Osteoblast (primary cell): ENCODE measurements at places on chromosomes 12 and 14. TPM values are rescaled to one million over a fixed set of nuclear protein-coding genes. Genes with fewer than 3 reads are reported as not detected.
A peak's percentile ranks its signal among the peaks of the same experiment; 100 is the strongest.

TMEM260 gene
- 15.6 and 16.5 TPM in 2 replicates for total RNA-seq

OTUB2 gene
- total RNA-seq = 1.2 and 1.4 TPM in 2 replicates

SERPINA12 gene
- total RNA-seq = not detected in 2 replicates

MTHFD1 gene
- total RNA-seq = 28.2 and 33.6 TPM in 2 replicates

IL31 gene
- total RNA-seq = not detected in 2 replicates

MYF6 gene
- total RNA-seq = not detected in 2 replicates

TRHDE gene
- under 0.01 and 0.59 TPM in 2 replicates for total RNA-seq

FGF23 gene
- not detected in 2 replicates for total RNA-seq

GRCh38 chr12:14984036-14984435 is 11.2 kb downstream of the PDE6H start:
- H3K4me3 ChIP-seq = no peak overlapping the region
- H3K27ac ChIP-seq = no peak overlapping the region
- H3K36me3 ChIP-seq = no peaks in the 10 kb centered on the region
- H3K27me3 ChIP-seq = no peaks in the 10 kb centered on the region
- DNase-seq = no peak
- no peaks in the 10 kb centered on the region for H3K4me1 ChIP-seq

DNA sequence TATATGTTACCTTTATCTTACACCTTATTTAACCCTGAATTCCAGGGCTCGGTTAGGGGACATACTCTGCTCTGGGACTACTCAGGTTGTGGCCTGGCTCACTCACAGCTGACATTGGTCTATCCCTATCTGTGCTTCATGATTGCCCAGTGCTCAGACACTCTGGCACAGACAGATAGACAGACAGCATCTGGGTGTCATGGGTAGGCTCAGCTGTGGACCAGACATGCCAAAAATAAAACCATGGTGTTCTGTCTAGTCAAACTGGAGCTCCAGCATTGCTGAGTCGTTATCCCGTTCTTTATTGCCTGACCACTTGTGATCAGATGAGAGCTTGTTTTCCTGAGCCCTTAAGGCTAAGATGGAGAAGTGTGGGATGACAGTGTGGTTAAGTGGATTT is 29.0 kb downstream of the FBXW8 start:
- H3K4me3 ChIP-seq = no peak overlapping the region
- no peak for DNase-seq
- H3K27ac ChIP-seq = no peak overlapping the region
- H3K4me1 ChIP-seq = no peaks in the 10 kb centered on the region

GRCh38 chr12:51827925-51828818 is 20.3 kb downstream of the FIGNL2 start:
- H3K27ac ChIP-seq = no peak overlapping the region
- no peaks in the 10 kb centered on the region for H3K36me3 ChIP-seq
- no peak overlapping the region for H3K4me3 ChIP-seq
- DNase-seq = peak; percentile 83
- H3K27me3 ChIP-seq = peaks cover 23% of the 10 kb centered on the region
- H3K4me1 ChIP-seq = peaks cover 7% of the 10 kb centered on the region

GRCh38 chr14:29627137-29627536 is 300.5 kb downstream of the PRKD1 start:
- no peak overlapping the region for H3K27ac ChIP-seq
- no peaks in the 10 kb centered on the region for H3K36me3 ChIP-seq
- no peaks in the 10 kb centered on the region for H3K27me3 ChIP-seq
- no peak overlapping the region for H3K4me3 ChIP-seq

DNA sequence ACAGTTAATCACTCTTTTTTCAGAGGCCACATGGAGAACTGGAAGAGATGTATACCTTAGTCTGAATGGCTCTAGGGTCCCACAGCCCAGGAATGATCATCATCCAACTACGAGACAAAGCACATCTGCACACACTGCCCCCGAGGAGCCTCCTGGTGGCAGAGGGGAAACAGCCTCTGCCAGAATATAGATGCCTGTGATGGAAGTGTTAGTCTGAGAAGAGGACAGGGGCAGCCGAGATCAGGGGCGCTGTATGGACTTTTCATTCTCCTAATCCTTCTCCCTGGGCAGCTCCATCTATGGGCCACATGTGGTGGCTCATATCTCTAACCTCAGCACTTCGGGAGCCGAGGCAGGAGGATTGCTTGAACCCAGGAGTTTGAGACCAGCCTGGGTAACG is 82.8 kb upstream of the CAPRIN2 start:
- H3K27ac ChIP-seq = no peak overlapping the region
- H3K36me3 ChIP-seq = no peaks in the 10 kb centered on the region
- no peaks in the 10 kb centered on the region for H3K4me1 ChIP-seq
- H3K27me3 ChIP-seq = peaks cover 28% of the 10 kb centered on the region
- H3K4me3 ChIP-seq = no peak overlapping the region

- no peaks in the 10 kb centered on the region for H3K27me3 ChIP-seq
- no peaks in the 10 kb centered on the region for H3K36me3 ChIP-seq
- H3K4me3 ChIP-seq = no peak overlapping the region
- H3K27ac ChIP-seq = no peak overlapping the region
These were observed 10.8 kb downstream of the ALDH2 start for GRCh38 chr12:111777345-111778045.

DNA sequence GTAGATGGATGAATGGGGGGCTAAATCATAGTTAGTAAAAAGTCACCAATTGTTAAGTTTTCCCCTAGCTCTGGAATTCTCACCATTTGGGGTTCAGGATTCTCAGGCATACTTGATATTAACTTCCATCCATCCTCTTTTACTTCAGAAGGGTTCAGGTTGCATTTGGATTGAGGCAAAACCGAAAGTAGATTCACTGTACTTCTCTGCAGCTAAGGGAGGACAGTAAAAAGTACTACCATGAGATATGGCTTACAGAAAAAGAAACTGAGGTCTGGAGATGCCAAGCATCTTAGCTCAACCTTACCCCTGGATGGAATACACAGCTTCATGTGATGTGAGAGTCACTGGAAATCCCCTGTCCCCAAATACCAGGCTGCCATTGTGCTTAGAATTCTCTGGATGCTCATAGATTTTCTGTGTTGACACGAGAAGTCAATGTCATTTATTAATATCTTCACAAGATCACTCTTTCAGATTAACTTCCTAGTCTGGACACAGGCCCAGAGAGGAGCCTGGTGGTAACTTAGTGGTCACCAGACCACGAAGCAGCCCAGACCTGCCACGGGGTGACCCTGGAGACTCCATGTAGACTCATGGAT is 87.1 kb downstream of the SSPN start:
- no peaks in the 10 kb centered on the region for H3K27me3 ChIP-seq
- no peak overlapping the region for H3K27ac ChIP-seq
- no peak for DNase-seq
- H3K4me1 ChIP-seq = peaks cover 25% of the 10 kb centered on the region
- no peak overlapping the region for H3K4me3 ChIP-seq

GRCh38 chr14:81710232-81710845 is 176.7 kb upstream of the SEL1L start:
- no peak for DNase-seq
- no peaks in the 10 kb centered on the region for H3K27me3 ChIP-seq
- H3K36me3 ChIP-seq = no peaks in the 10 kb centered on the region
- H3K27ac ChIP-seq = no peak overlapping the region

- no peaks in the 10 kb centered on the region for H3K27me3 ChIP-seq
- H3K36me3 ChIP-seq = no peaks in the 10 kb centered on the region
- H3K27ac ChIP-seq = no peak overlapping the region
- DNase-seq = no peak
- no peaks in the 10 kb centered on the region for H3K4me1 ChIP-seq
These were observed 7.3 kb upstream of the FGF23 start for GRCh38 chr12:4386801-4387200.

DNA sequence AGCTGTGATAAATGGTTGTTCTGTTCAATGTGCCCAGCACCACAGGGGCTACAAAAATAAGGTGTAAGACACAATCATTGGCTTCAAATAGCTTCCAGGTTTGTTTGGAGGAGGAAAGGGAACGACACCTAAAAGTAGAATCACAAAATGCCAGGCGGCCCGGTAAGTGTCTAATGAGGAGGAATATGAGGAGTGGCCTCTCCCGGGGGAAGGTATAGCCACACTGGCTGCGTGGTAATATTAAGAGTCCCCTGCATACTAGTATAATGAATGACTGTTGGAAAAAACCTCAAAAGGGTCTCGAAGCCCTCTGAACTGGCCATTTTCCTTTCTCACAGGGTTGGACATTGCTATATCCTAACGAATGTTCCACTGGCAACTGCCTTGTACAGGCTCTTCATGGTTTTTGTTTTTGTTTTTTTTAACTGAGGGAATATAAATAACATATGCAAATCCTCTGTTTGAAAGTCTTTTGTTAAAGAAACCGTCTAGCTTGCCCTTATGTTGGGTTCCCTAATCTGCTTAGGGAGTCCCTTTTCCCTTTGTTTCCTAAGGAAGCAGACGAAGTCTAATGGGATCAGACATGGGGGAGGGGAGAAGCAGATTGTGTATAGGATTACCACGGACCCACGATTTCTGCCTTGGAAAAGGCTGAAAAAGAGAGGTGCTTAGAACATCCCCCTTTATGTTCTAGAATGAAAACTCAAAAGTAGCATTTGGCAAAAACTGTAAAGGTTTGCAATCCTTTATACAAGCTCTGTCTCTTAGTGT is 4.2 kb downstream of the CCDC60 start:
- H3K4me1 ChIP-seq = no peaks in the 10 kb centered on the region
- no peak for DNase-seq
- H3K27ac ChIP-seq = no peak overlapping the region

GRCh38 chr12:4486980-4487379 is 41.4 kb upstream of the FGF6 start:
- peaks cover 22% of the 10 kb centered on the region for H3K36me3 ChIP-seq
- no peak overlapping the region for H3K27ac ChIP-seq
- no peak overlapping the region for H3K4me3 ChIP-seq
- DNase-seq = no peak
- H3K27me3 ChIP-seq = no peaks in the 10 kb centered on the region

- no peaks in the 10 kb centered on the region for H3K4me1 ChIP-seq
- no peak overlapping the region for H3K4me3 ChIP-seq
- no peaks in the 10 kb centered on the region for H3K36me3 ChIP-seq
- H3K27me3 ChIP-seq = no peaks in the 10 kb centered on the region
- no peak overlapping the region for H3K27ac ChIP-seq
These were observed 136.9 kb downstream of the FUT8 start for GRCh38 chr14:65549429-65549828.

DNA sequence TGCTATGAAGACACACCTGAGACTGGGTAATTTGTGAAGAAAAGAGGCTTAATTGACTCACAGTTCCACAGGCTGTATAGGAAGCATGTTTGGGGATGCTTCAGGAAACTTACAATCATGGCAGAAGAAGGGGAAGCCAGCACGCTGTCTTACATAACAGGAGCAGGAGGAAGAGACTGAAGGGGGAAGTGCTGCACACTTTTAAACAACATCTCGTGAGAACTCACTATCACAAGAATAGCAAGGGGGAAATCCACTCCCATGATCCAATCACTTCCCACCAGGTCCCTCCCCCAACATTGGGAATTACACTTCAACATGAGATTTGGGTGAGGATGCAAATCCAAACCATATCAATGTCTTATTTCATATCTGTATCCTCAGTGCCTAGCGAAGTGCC is 307.2 kb downstream of the ATP23 start:
- H3K4me3 ChIP-seq = no peak overlapping the region
- H3K27me3 ChIP-seq = no peaks in the 10 kb centered on the region
- no peak for DNase-seq
- H3K36me3 ChIP-seq = no peaks in the 10 kb centered on the region
- H3K27ac ChIP-seq = no peak overlapping the region

DNA sequence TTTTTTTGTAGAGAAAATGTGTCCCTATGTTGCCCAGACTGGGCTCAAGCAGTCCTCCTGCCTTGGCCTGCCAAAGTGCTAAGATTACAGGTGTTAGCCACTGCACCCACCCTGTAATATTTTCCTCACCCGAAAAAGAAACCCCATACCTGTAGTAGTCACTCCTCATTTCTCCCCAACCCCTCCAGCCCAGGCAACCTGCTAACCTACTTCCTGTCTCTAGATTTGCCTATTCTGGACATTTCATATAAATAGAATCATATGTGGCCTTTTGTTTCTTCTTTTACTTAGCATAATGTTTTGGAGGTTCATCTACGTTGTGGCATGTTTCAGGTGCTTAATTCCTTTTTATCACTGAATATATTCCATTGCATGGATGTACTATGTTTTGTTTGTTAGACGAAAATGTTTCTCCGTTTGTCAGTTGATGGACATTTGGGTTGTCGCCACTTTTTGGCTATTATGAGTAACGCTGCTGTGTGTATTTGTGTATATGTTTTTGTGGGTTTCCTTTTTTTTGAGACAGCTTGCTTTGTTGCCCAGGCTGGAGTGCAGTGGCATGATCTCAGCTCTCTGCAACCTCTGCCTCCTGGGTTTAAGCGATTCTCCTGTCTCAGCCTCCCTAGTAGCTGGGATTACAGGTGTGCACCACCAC is 6.2 kb downstream of the ANKRD13A start:
- H3K36me3 ChIP-seq = peaks cover 18% of the 10 kb centered on the region
- no peaks in the 10 kb centered on the region for H3K27me3 ChIP-seq
- H3K4me1 ChIP-seq = peaks cover 25% of the 10 kb centered on the region

- H3K27me3 ChIP-seq = no peaks in the 10 kb centered on the region
- H3K27ac ChIP-seq = peak overlapping the region; percentile 99
- DNase-seq = peak; percentile 83
- peaks cover 70% of the 10 kb centered on the region for H3K4me1 ChIP-seq
- H3K4me3 ChIP-seq = no peak overlapping the region
These were observed 47.5 kb downstream of the PPFIBP1 start for GRCh38 chr12:27571463-27571862.

DNA sequence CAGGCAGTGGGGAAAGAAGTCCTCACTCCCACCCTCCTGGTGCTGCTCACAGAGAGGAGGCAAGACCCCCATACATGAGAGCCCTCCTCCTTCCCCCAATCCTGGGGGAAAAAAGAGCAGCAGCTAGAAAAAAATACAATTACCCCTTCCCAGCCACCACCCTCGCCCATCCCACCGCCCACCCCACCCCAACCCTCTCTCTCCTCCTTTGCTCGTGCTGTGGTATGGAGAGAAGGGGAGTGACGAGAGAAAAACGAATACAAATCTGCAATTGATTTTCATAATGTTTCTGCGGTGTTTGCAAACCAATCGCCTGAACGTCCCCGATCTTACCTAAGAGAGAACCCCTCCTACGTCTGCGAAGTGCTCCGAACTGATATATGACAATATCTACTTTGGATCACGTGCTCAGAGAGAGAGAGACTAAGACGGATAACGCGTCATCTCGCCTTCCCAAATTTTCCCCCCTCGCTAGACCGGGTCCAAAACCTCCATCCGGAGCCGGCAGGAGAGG is at the start of gene HOXC11:
Gene HOXC11, plus strand, starts transcription at position 405 of the 514 bp plus-strand sequence. CDS start 116 bp downstream, outside the sequence.
- H3K4me3 ChIP-seq = peak within 1 kb of the TSS; percentile 83
- H3K4me1 ChIP-seq = peaks cover 9% of the 10 kb centered on the region
- no peaks in the 10 kb centered on the region for H3K36me3 ChIP-seq
- DNase-seq = no peak
- peak within 1 kb of the TSS; percentile 4 for H3K27ac ChIP-seq

- H3K36me3 ChIP-seq = peaks cover 12% of the 10 kb centered on the region
- no peak overlapping the region for H3K27ac ChIP-seq
- no peaks in the 10 kb centered on the region for H3K27me3 ChIP-seq
- no peak overlapping the region for H3K4me3 ChIP-seq
- no peaks in the 10 kb centered on the region for H3K4me1 ChIP-seq
- DNase-seq = no peak
These were observed 25.2 kb downstream of the TCHP start for GRCh38 chr12:109925185-109925840.
